ENCODE measurements at places on chromosomes 2 and 18.

DNA sequence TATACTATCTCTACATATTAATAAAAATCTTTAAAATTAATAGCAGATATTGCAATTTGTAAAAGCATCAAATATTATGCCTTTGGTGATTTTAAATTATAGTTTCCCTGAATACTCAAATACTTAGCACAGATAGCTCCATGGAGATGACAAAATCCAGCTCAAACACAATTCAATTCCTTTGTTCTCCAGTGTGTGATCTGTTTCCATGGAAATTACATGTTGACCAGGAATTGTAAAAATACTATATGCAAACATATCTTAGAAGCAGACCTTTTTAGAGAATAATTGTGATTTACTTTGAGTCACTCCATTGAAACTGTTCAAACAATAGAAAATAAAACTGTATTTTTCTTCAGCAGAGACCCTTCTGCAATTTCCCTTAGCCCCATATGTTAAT lies 68.3 kb downstream of the FAM161A start:
- no peak for DNase-seq

DNA sequence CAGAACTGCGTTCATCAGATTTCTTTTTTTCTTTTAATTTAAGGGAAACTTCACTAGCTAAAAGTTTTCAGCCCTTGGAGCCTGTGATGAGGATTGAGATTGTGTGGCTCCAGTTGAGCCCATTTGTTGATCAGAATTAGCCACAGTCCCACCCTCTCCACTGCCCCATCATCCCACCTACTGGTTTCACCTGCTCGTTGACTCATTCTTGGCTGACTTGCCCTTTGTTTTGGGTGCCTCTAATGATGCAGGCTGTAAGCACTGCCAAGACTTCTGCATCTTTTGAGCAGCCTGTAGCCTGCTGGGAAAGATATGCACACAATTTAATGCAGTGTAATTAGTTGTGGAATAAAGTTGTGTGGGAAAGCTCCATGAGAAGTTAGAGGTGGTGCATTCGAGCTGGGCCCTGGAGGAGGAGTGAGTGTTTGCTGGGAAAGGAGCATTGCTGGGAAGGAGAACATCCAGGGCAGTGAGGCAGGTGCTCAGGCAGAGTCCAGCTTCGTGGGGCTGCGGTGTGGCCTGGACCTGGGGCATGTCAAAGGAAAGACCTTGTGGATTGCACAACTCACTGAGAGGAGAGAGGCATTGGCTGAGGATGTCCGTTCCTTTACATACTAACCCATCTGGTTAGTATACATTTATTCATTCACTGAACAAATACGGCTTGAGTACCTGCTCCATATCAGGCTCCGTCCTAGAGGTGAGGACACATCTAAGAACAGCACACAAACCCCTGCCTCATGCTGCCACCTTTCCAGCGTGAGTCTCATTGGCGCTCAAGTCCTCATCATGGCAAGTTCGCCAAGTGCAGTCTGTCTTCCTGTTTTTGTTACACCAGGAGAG lies 18.2 kb downstream of the ASPRV1 start:
- DNase-seq, result no peak

GRCh38 chr2:42055573-42056514 lies 8.0 kb downstream of the PKDCC start:
- DNase-seq, result no peak

GRCh38 chr2:190862571-190862991 lies 18.0 kb upstream of the GLS start:
- DNase-seq, result no peak

DNA sequence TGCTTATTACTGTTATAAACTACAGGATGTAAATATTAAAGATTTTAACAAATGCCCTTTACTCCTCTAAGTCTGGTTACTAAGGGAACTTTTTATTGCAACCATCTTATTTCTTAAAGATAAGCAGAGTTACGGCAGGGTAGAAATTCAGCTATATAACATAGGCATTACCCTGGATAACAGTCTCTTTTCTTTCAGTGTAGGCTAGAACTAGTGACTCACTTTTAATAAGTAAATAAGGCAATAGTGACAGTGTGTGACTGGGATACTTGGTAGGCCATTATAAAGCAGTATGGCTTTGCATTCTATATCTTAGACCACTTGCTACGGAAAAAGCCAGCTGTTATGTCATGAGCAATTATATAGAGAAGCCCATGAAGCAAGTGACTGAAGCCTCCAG lies 1041.0 kb upstream of the NRXN1 start:
- DNase-seq, result no peak

- DNase-seq, result no peak
Observed at GRCh38 chr2:238847841-238848690, at the start of gene TWIST2. TSS of gene TWIST2 (plus strand) at chr2:238848085. CDS start at chr2:238848216, 131 bp downstream.

DNA sequence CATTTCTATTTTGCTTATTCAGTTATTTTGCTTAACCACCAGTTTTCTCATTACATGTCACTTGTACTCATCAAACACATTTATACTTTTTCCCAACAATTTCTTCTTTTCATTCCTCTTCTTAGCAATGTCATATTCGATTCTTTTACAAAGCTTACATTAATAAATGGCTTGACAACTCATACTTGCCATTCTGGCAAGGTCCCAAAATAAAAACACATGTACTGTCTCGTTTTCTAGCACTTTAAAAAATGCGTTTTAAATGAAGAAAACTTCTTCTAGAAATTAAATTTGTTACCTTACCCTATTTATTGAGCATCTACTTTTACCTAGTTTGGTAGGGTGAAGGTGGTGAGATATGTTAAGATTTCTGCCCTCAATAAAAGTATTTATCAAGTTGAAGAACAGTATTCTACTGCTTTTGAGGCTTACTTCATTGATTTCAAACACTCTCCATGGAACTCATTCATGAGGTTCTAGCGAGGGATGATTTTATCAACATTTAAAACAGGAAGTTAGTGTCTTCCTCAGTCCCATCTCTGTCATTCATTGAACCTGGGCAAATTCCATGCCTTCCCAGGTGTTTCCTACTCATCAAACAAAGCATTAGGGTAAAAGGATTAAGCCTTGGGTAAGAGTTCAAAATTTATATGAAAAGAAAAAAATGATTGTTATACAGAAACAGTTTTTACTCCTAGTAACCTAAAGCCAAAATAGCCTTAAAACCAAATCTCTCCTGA lies 52.6 kb downstream of the CALCRL start:
- no peak for DNase-seq

DNA sequence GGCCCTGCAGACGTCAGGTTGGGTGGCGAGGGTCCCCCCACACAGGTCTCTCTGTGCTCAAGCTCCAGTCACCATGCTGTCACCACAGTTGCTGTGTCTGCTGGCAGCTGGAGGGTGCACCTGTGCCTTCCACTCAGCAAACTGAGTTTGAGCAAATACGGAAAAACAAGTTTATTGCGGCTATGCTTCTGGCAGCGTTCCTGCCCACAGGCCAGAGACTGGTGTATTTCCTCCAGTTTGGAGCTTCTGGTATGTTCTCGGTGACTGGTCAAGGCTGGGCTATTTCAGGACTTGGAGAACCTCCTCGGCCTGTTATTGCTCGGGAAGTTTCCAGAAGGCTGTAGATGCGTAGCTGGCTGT lies 132.6 kb downstream of the SEPTIN10 start:
- no peak for DNase-seq

GRCh38 chr2:182283512-182283911 lies 143.3 kb downstream of the PDE1A start:
- no peak for DNase-seq

DNA sequence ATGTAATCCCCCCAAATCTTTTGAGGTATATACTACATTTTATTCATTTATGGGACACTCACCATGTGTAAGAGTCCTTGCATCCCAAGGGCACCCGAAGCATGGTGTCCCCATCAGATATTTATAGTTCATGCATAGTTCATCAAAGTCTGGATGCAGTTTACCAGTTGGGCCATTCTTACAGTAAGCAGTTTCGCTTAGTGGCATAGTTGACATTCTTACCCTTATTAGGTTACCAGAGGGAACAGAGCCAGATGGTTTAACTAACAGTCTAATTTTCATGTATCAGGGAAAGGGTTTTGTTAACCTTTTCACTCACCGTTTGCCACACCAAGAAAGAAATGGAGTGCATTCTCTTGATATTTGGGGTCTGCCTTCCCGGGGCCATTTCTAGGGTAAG lies 7.1 kb downstream of the ZNF407 start:
- DNase-seq, result no peak

GRCh38 chr2:141820893-141821292 lies 309.9 kb downstream of the LRP1B start:
- no peak for DNase-seq

- no peak for DNase-seq
Observed at GRCh38 chr2:70143314-70144150, 47.3 kb downstream of the C2orf42 start.

GRCh38 chr2:60226943-60227342 lies 326.5 kb downstream of the BCL11A start:
- DNase-seq, result no peak

DNA sequence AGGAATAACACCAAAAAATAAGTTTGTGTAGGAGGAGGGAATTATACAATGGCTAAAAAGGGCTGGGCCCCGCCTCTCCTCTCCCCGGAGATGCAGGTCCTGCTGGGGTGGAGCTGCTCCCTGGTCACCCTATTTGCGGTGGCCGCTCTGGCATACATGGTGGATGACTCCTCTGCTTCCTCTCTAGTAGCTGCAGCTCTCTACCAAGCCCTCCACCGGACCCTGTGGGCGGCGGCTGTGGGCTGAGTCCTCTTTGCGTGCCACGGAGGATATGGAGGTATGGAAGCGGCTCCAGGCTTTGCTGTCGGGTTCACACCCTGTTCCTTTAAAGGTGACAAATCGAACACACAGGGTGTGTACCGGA lies 77.1 kb upstream of the SEC11C start:
- DNase-seq, result no peak

Data from stimulated activated CD8-positive, alpha-beta memory T cell treated with anti-CD3 and anti-CD28 coated beads, Interleukin-2, amount 100 ng/mL, for 1 hour (primary cell).